Bronchial smooth muscle cell (primary cell): ENCODE measurements at places on chromosomes 12 and 14. TPM values are rescaled to one million over a fixed set of nuclear protein-coding genes. Genes with fewer than 3 reads are reported as not detected.

AICDA gene
- total RNA-seq = not detected in 2 replicates

NEUROD4 gene
- total RNA-seq = not detected in 2 replicates

NPAS3 gene
- 0.09 and 0.16 TPM in 2 replicates for total RNA-seq

MUCL1 gene
- not detected in 2 replicates for total RNA-seq

SRP54 gene
- 57.4 and 78.0 TPM in 2 replicates for total RNA-seq

CYP46A1 gene
- 0.47 and 1.4 TPM in 2 replicates for total RNA-seq

GLIPR1L1 gene
- not detected in 2 replicates for total RNA-seq

DNAJC22 gene
- 0.43 and 7.9 TPM in 2 replicates for total RNA-seq

FGF23 gene
- total RNA-seq = under 0.01 TPM in 1 of 2 replicates, not detected in the other

FOXG1 gene
- total RNA-seq = 0.26 and 0.79 TPM in 2 replicates

DNAI7 gene
- total RNA-seq = 0.16 and 0.34 TPM in 2 replicates

WSCD2 gene
- total RNA-seq = not detected in 2 replicates

RND1 gene
- total RNA-seq = 0.26 and 0.79 TPM in 2 replicates

KRT73 gene
- not detected in 2 replicates for total RNA-seq

TRPV4 gene
- 1.1 and 2.4 TPM in 2 replicates for total RNA-seq

CLEC4D gene
- total RNA-seq = not detected in 2 replicates

PHC1 gene
- total RNA-seq = 6.8 and 16.6 TPM in 2 replicates

P2RX2 gene
- total RNA-seq = 0.16 and 0.26 TPM in 2 replicates

MYF5 gene
- total RNA-seq = not detected in 2 replicates

ERBB3 gene
- total RNA-seq = 0.63 and 0.94 TPM in 2 replicates

SYT1 gene
- 0.60 and 10.1 TPM in 2 replicates for total RNA-seq
